ENCODE measurements at places on chromosomes 13 and 19.

DNA sequence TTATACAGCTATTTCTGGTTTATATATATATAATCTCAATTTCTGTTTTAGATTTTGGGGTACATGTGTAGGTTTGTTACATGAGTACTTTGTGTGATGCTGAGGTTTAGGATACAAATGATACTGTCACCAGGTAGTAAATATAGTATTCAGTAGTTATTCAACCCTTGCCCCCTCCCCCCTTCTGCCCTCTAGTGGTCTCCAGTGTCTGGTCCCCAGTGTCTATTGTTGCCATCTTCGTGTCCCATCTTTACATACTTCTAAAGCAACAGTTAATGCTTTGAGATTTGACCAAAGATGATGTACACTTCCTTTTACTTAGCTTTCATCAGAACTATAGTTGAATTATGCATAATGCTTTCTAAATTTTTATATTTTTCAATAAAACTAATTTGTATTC lies 1623.4 kb upstream of the PRR20A start:
- DNase-seq, result no peak

DNA sequence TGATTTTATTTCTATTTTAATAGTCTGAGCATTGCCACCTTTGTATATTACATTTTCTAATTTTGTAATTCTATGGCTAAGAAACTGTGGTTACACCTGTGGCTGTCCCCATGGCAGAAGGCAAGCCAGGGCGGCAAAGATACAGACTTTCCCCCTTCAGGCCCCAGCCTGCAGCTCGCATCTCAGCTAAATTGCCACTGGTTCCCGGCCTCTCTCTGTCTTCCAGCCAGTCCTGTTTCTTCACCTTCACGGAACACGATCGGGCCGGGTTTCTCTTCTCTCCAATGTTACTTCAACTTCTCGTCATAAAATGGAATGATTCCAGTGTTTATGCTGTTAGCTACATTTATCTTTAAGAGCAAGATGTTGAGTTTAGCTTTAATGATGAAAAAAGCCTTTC lies 124.5 kb upstream of the ZNF507 start:
- DNase-seq, result no peak

GRCh38 chr13:34570698-34571353 lies 371.2 kb upstream of the NBEA start:
- no peak for DNase-seq

GRCh38 chr13:99930925-99931324 lies 40.6 kb downstream of the ZIC5 start:
- no peak for DNase-seq

GRCh38 chr19:42693760-42694350 lies 46.4 kb downstream of the PSG3 start:
- DNase-seq, result no peak

- no peak for DNase-seq
Measured at GRCh38 chr13:110521946-110522345, 39.6 kb downstream of the RAB20 start.

DNA sequence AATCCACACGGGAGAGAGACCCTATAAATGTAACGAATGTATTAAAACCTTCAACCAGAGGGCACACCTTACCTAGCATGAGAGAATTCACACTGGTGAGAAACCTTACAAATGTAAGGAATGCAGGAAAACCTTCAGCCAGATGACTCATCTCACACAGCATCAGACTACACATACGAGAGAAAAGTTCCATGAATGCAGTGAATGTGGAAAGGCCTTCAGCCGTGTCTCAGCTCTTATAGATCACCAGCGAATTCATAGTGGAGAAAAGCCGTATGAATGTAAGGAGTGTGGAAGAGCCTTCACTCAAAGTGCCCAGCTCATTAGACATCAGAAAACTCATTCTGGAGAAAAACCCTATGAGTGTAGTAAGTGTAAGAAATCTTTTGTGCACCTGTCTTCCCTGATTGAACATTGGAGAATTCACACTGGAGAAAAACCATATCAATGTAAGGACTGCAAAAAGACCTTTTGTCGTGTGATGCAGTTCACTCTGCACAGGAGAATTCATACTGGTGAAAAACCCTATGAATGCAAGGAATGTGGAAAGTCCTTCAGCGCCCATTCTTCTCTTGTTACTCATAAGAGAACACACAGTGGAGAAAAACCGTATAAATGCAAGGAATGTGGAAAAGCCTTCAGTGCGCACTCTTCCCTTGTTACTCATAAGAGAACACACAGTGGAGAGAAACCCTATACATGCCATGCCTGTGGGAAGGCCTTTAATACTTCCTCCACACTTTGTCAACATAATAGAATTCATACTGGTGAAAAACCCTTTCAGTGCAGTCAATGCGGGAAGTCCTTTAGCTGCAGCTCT lies 16.0 kb downstream of the ZNF582 start:
- DNase-seq, result no peak

DNA sequence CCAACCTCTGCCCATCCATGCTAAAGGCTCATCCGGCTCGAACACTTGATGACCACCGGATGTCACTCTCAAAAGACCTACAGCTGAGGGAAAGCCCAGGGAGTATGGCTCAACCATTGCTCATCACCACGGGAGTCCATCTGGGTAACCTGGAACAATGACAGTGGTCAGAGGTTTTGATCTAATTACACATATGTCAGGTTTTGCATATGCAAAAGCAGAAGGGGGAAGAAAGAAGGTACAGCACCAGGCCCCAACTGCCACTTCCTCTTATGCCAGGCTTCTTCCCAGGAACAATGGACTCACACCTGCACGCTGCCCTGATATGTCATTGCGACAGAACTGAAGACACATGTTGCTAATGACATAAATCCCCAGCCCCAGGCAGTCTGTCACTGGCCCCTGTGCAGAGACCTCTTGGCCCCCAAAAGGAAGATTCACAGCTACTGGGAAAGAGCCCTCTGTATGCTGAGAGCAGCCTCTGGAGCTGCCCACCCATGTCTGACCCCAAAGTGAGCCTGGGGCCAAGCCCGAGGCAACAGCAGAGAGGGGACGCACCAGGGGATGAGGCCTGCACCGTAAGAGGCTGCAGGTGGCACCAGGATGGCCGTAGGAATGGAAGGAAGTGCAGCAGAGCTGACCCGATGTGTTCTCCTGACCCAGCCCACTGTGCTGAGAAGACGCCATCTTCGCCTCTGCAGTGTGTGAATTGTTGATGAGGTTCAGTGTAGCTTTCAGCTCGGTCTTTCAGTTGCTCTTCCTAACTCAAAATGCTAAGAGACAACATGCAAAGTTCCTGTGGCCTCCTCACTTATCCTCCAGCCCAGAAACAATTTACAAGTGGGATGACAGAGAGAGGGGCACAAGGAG lies 26.3 kb downstream of the EPS15L1 start:
- DNase-seq, result no peak

GRCh38 chr19:16261584-16262368 lies 62.9 kb upstream of the KLF2 start:
- no peak for DNase-seq

DNA sequence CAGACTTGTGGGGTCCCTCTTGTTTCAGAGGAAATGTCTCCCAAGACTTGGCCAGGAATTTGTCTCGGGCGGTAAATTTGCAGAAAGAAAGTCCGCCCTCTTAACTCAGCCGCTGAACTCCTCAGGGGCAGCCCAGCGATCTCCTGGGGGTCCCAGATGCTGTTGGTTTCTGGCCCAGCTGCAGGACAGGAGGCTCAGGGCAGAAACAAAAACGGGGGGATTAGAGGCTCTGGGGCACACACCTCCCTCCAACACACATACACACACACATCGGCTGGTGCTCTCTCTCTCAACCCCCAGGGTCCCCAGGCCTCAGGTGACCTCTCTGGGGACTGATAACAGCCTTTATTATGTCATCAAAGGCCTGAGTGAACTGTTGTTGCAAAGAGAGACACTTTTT lies 7.1 kb downstream of the ARHGEF18 start:
- no peak for DNase-seq

DNA sequence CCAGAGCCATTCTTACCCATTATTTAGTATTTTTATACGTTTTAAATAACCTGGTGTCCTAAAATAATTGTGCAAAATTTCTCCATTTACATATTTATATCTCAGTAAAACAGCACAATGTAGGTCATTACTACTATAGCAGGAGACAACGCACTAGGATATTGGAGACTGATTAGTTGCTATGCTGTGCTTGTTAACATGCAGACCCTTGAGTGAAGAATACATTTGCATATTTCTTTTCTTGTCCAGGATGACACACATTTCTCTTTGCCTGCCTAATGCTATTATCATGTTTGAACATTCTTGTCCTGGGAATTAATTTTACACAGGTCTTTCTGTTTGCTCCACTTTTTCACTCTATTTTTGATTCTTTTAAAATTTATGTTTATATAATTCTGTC lies 823.8 kb upstream of the ATXN8OS start:
- no peak for DNase-seq

DNA sequence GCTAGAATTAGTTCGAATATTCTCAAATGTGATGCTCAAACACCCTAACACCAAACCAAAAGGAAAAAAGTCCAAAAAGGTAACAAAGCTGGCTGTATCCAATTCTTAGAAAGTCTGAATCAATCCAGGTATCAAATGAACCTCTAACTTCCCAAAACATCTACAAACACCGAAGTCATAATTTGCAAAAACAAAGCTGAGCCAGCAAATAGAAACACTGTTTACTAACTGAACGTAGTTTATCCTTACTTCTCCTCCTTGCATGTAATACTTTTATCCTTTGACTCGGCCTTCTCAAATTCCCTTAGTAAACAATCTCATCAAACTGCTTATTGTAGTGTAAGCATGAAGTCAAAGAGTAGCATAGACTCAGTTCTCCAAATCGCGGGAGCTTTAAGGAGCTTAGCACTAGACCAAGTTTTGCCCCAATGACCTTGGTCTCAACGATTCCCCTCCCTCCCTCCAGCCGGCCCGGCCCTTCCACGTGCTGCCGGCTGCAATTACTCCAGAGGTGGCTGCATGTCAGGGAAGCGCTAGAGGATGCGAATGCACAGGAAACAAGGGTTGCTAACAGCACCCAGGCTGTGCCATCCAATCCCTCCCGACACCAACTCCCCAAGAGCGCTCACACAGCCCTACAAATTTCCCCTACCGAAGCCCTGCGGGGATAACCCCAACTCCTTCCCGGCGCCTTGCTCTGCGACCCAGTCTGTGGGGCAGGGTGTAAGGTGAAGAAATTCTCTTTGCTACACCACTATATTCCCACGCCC lies 693 bp downstream of the XPO4 start:
- peak; percentile 0 for DNase-seq

DNA sequence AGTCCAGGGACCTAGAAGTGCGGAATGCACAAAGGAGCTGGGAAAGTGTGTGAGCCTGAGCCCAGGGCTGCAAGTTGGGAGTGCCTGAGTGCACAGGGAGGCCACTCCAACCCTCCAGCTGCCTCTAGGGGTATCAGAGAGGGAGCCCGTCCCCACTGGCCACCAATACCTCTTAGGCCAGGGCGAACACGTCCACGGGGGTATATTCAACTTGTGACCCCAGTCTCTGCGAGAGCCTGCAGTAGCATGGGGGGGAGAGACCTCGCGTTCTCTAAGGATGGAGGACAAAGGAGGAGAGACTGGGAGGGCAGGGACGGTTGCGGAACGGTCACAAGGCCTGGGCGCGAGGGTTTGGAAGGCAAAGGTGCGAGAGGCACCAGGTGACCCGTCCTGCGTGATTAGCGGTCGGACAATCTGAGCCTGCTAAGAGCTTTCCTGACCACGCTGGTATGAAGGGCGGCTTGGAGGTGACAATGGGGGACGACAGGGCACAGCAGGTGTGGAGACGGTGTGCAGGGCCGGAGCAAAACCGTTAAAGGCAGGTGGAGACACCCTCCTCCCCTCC lies 676 bp downstream of the CD320 start:
- no peak for DNase-seq

GRCh38 chr19:4504891-4505569 lies 13.3 kb downstream of the PLIN4 start:
- no peak for DNase-seq

DNA sequence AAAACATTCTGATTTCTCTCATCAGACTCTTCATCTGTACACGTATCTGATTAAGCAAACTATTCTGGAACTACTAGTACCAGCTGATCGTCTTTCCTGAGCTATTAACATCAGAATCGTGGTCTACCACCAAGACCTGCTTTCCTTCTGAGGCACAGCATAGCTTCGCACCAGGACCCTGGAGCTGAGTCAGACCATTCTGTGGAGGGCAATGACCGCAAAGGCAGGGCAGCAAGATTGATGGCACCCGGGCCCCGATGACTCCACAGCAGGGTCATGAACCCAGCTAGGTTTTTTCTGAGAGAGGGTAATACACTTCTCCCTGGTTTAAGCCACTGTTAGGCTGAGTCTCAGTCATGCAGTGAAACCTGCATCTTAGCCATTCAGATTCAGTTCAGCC lies 158.7 kb upstream of the GPR12 start:
- no peak for DNase-seq

DNA sequence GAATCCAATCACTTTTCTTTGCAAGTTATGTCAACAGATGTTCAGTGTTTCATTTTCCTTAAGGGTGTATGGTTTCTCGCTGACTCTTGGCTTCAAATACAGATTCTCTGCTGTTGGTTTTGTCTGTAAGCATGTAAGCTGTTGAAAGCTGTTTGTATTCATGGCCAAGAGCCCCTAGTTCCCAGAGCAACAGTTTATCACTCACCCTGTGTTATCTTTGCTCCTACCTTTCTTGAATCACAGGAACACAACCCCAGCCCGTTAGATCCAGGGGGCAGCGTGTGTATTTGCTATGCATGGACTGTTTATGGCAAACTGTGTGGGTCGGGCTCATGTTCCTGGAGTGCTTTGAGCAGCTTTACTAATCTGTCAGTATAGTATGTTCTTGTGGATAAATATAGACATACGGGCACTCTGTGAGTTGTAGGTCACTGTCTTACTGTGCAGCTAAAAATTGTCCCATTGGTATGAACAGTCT lies 28.9 kb downstream of the FRY start:
- no peak for DNase-seq

- no peak for DNase-seq
Measured at GRCh38 chr13:28865149-28865744, 45.1 kb downstream of the MTUS2 start.

DNA sequence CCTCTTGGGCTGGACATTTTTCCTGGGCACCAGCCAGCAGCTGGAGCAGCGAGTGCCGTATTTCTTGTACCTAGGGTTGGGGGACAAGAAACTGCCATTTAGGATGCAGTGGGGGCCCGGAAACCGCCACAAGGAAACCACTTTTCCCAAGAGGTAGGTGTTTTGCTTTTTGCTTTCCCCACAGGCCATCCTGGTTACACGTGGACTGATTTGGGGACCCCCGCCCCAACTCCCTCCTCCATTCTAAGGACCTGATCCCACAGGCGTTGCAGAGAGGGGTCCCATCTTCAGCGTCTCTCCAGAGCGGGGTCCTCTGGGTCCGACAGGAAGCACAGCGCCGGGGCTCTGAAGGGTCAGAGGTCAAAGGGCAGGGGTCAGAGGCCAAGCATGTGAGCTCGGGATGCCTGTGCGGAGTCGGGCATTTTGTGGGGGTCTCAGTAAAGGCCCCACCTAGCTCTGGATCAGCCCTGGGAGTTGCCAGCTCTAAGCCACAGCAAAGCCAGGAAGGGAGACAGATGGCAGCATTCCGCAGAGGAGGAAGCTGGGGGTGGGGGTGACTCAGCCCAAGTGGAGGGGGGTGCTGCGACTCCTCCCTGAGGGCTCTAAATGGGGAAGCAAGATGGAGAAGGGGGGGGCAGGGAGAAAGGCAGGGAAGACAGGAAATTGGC lies 4.3 kb downstream of the ZGLP1 start:
- no peak for DNase-seq

Data from stimulated activated CD8-positive, alpha-beta memory T cell treated with anti-CD3 and anti-CD28 coated beads, Interleukin-7, amount 100 ng/mL, for 48 hours (primary cell).